ENCODE measurements at places on chromosomes 5 and 9.

DNA sequence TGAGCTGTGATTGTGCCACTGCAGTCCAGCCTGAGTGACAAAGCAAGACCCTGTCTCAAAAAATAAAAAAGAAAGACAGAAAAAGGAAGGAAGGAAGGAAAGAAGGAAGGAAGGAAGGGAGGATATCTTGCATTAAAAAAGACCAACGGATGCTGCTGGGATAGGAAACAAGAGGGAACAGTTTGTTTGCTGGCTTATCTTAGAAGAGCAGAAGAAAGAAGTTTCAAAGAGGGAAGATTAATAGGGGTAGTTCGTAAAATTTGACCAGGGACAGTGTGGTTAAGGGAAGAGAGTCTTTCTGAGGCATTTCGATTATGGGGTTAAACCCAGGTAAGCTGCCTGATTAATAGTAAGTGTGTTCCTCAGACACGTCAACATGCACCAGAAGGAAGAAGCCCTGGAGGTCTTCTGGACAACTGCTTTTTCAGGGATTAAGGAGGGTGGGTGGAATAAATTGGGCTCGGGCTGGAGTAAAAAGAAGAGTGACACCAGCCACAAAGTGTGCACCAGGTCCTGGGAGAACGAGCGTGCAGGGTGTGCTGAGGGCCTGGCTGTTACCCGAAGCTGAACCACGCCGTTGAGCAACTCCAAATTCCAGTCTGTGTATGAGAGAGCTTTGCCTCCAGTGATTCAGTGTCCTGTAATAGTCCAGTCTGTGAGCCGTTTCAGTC is 24.8 kb downstream of the FYB1 start:
- DNase-seq, result peak; percentile 16

- no peak for DNase-seq
These were observed 568.0 kb upstream of the KLF4 start for GRCh38 chr9:108057421-108058134.

DNA sequence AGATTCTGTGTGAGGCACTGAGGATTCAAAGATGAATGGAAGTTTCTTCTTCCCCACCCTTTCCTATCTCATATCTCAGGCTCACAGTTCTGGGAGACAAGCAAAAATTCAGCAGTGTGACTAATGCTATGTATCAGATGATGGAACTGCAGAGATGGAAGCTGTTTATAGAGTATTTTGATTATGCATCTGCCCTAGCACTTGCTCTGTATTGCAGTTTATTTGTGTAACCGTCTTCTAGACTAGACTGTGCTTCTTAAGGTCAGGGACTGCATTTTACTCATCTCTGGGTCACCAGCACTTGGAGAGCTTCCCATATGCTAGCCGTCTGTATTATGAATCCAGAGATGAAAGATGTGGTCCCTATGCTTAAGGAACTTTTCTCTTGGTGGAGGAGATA is 12.6 kb downstream of the CAVIN4 start:
- DNase-seq, result no peak

DNA sequence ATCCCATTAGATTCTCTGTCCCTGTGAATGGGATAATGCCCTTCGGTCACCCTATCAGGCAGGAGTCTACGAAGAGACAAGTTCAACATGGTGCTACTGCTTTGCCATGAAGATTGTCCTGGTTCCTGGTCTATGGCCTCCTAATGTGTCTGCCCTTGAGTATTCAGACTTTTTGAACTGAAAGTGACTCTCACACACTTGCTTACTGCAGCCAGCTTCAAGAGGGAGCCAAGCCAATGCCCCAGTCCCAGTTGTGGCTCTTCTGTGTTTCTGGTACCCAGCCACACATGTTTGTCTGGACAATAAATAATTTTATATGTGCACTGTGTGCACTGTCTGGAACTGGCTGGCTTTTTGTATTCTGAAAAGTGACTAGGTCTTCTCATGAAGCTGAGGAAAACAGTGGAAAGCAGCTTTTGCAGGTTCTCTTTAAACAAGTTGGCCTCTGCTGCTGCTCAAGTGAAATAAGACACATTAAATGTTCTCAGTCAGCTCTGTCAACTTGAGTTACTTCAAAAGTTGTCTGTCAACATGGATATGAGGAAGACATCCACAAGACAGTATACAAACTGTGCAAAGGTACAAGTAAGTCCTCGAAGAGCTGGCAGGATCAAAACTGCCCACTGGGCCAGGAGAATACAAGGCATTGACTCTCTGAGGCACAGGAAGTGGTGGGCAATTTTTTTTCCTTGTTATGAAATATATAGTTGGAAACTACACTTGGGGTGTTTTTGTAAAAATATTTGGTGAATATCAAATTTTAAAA is 60.0 kb downstream of the ZNF608 start:
- no peak for DNase-seq

DNA sequence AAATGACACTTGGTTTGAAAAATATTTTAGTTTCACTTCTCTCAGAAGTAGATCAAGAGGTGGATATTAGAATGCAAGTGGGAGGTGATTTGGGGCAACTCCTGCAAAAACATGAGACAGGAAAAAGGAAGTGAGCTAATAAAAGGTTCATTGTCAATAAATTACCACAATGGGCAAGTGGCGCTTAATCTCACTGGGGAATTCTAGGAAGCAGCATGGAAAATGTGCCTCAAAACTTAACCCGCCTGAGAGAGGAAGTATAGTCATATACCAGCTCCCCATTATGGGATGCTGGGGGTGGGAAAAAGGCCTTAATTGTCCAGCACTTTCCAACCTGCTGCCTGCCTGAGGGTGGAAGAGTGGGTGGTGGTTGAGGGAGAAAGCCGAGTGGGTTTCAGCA is 204.1 kb downstream of the ELAVL2 start:
- no peak for DNase-seq

- DNase-seq, result no peak
These were observed 34.8 kb upstream of the SHC3 start for GRCh38 chr9:89213396-89213880.
